T-helper 17 cell (primary cell): ENCODE measurements at places on chromosomes 13 and 19.
A peak's percentile ranks its signal among the peaks of the same experiment; 100 is the strongest.

- DNase-seq: no peak
- no peak overlapping the region for H3K27ac ChIP-seq
- no peak overlapping the region for H3K4me3 ChIP-seq
- no peaks in the 10 kb centered on the region for H3K27me3 ChIP-seq
Observed at GRCh38 chr13:87889254-87889653, 218.1 kb downstream of the SLITRK5 start.

GRCh38 chr19:13803038-13803437, 7.8 kb downstream of the ZSWIM4 start:
- H3K27ac ChIP-seq: no peak overlapping the region
- no peaks in the 10 kb centered on the region for H3K36me3 ChIP-seq
- H3K4me1 ChIP-seq: peaks cover 11% of the 10 kb centered on the region
- H3K4me3 ChIP-seq: no peak overlapping the region
- no peak for DNase-seq

DNA sequence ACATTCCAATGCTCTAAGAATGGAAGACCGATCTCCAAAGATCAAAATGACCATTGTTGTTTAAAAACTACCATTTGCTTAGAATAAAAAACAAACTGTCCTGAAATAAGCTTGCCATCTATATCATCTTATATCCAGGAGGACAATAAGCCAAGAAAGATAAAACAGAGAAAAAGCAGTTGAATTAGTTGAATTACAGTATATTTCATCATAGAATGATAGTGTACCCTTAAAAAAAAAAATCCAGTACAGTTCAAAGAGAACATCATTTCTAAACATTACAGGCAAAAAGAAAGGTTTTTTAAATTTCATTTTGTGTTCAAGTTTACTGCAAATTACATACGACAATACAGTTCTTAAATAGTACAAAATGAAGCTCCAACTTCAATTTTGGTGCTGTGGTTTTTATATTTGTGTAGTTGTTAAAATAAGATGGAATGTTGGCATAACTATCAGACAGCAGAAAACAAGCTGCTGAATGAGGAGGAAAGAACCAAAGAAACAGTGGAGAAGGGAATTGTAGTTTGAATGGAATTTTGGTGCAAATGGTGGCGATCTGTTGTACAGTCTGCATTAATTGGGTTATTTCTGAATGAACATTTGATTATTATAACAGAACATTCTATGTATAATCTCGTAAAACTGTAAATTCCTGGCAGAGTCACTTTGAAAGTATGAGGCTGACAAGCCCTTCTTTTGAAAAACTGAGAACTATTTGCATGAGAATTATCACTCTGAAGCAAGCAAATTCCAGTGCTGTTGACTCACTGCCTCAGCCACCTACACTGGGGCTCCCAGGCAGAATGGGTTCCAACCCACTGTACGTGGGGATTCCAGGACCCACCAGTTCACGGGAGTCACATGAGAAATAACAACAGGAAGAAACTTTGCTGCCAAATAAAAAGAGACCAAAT, 37.7 kb downstream of the LHFPL6 start:
- H3K36me3 ChIP-seq: peaks cover 4% of the 10 kb centered on the region
- no peak overlapping the region for H3K27ac ChIP-seq
- DNase-seq: no peak
- H3K4me1 ChIP-seq: peaks cover 2% of the 10 kb centered on the region
- H3K4me3 ChIP-seq: no peak overlapping the region

DNA sequence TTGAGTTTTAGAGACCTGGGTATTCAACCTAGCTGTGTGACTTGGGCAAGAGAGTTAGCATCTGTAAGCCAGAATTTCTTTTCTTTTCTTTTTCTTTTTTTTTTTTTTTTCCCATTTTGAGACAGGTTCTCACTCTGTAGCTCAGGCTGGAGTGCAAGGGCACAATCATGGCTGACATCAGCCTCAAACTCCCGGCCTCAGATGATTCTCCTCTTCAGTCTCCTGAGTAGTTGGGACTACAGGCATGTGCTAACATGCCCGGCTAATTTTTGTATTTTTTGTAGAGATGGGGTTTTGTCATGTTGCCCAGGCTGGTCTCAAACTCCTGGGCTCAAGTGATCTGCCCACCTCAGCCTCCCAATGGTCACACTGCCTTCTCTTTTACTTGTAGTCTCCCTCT, 33.0 kb downstream of the ZMYM2 start:
- no peak overlapping the region for H3K4me3 ChIP-seq
- H3K27me3 ChIP-seq: no peaks in the 10 kb centered on the region
- H3K4me1 ChIP-seq: peaks cover 38% of the 10 kb centered on the region
- H3K27ac ChIP-seq: peak overlapping the region; percentile 79

GRCh38 chr13:20171364-20171763, 10.5 kb upstream of the GJA3 start:
- no peaks in the 10 kb centered on the region for H3K36me3 ChIP-seq
- no peak overlapping the region for H3K4me3 ChIP-seq
- H3K4me1 ChIP-seq: peaks cover 11% of the 10 kb centered on the region
- DNase-seq: no peak
- peaks cover 95% of the 10 kb centered on the region for H3K27me3 ChIP-seq
- H3K27ac ChIP-seq: no peak overlapping the region

DNA sequence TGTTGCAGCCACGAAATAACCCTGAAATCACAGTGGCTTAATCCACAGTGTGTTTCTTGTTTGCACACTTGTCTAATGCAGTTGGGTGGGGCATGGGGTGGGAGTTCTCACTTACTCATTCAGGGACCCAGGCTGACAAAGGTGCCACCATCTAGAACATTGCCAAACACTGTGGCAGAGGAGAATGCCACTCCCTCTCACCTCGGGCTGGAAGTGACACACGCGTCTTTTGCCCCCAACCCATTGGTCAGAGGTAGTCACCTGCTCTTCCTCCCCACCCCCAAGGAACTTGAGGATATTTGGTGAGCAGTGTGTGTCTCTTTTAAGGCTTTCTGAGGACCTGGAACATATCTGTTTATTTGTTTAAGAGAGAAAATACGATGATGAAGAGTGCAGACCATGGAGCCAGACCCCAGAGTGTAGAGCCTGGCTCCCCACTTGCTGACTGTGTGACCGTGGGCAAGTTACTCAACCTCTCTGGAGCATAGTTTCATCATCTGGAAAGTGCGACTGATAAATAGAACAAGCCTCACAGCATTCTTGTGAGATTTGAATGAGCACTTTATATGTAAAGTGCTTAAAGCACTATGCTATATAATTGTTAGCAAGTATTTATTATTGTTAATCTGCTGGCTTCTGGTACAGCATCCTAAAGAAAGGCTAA, 17.4 kb downstream of the GPR183 start:
- peaks cover 9% of the 10 kb centered on the region for H3K36me3 ChIP-seq
- H3K27me3 ChIP-seq: no peaks in the 10 kb centered on the region
- no peak for DNase-seq
- peaks cover 73% of the 10 kb centered on the region for H3K4me1 ChIP-seq

GRCh38 chr13:101157261-101157660, 259.0 kb downstream of the NALCN start:
- peaks cover 2% of the 10 kb centered on the region for H3K36me3 ChIP-seq
- DNase-seq: no peak
- H3K4me1 ChIP-seq: peaks cover 4% of the 10 kb centered on the region
- H3K27ac ChIP-seq: no peak overlapping the region

GRCh38 chr13:37869756-37870488, at the start of gene TRPC4:
Gene TRPC4, minus strand, starts transcription at chr13:37869772. Its CDS starts 86,439 bp downstream, at chr13:37783333.
- H3K36me3 ChIP-seq: peaks cover 2% of the 10 kb centered on the region
- DNase-seq: no peak
